ENCODE measurements at places on chromosomes 5 and 9.
A peak's percentile ranks its signal among the peaks of the same experiment; 100 is the strongest.

DNA sequence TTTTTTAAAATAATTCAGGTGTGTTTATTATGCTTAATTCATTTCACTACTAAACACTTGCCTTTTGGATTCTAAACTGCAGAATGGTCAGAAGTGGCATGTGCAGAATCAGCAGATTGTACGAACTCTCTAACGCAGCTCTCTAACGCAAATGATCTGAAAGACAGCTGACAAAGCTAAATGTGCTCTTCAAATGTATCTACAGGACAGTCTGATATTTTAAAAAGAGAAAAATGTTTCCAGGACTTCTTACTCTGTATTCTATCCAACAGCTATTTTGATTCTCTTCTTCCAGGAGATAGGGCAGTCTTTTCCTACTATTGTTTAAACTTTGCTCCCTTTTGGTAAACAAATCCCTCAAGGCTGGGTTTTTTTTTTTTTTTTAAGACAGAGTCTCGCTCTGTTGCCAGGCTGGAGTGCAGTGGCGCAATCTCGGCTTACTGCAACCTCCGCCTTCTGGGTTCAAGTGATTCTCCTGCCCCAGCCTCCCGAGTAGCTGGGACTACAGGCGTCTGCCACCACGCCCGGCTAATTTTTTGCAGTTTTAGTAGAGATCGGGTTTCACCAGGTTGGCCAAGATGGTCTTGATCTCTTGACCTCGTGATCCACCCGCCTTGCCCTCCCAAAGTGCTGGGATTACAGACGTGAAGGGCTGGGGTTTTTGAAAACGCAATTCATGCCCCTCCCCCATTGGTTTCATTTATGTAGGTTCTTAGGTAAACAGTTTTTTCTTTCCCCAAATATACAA, 1.2 kb downstream of the NMRK1 start:
- DNase-seq = no peak

- DNase-seq = no peak
These were observed 1.3 kb downstream of the SH3GL2 start for GRCh38 chr9:17580119-17580518.

- DNase-seq = no peak
These were observed 52.2 kb upstream of the EDIL3 start for GRCh38 chr5:84436866-84437265.

DNA sequence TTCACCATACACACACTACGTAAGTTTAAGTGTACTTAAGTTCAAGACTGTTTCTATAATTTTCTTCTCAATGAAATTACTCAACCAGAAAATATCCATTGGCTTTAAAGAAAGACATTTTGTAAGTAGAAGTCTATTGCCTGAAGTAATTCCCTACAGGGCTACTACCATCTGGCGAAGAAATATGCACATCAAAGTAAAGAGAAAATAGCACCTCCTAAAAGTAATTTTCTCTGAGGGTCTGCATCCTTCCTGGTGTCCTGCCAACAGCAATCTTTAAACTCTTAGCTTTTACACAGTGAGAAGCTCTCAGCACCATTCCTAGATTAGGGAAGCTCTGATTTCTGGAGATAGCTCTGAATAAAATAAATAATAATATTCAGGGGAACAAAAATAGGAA, 498.5 kb upstream of the TYRP1 start:
- no peak for DNase-seq

- DNase-seq = no peak
These were observed 186.7 kb downstream of the MARCHF11 start for GRCh38 chr5:15992918-15993317.

GRCh38 chr5:172123269-172123692, 64.7 kb downstream of the STK10 start:
- DNase-seq = no peak

GRCh38 chr5:4204276-4205141, 608.9 kb downstream of the IRX1 start:
- no peak for DNase-seq

GRCh38 chr9:15238646-15239045, 68.4 kb downstream of the TTC39B start:
- DNase-seq = no peak

- DNase-seq = no peak
These were observed 65.8 kb downstream of the KIAA1958 start for GRCh38 chr9:112552229-112553056.

DNA sequence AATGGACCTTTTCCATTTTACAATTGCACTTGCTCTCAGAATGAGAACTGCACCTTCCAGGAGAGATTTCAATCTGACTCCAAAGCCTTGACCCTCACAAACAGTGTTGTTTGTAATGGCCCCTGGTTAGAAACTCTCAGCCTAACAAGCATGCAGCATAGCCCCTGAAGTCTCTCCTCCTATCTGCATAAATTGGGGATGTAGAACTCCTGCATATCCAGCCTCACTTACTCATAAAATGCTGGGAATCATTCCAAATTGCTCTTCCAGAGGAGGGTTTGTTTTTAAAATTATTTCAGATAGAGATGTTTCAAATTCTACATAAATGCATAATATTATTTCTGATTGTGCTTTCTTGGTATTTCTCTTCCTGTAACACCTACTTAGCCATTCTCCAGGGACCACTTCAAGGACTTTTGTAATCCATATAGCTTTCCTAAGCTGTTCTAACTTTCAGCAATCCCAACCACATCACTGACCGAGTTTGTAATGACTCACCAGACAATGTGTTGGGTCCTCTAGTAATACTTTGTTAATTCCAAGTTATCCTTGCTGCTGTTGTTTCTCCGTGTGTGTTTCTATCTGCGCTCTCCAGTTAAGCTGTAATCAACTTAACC, 143.8 kb upstream of the CCDC152 start:
- DNase-seq = no peak

- no peak for DNase-seq
These were observed 44.6 kb downstream of the LMX1B start for GRCh38 chr9:126658201-126658825.

GRCh38 chr5:102764381-102765004, 9.4 kb downstream of the PAM start:
- DNase-seq = no peak

GRCh38 chr5:175922192-175922885, 45.8 kb downstream of the THOC3 start:
- no peak for DNase-seq

GRCh38 chr9:95512709-95513095, 4.1 kb downstream of the PTCH1 start:
- DNase-seq = no peak

DNA sequence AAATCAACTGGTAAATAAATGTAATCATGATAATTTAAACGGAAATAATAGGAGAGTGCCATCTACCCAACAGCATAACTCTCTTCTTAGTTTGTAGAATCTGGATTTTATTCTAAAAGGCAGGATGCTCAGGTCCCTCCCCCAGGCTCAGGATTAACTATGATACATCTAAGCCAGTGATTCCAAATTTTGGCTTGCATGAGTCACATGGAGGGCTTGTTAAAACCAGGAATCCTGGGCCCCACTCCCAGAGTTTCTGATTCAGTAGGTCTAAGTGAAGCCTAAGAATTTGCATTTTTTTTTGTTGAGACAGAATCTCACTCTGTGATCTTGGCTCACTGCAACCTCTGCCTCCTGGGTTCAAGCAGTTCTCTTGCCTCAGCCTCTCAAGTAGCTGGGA, 62.3 kb upstream of the ZFR start:
- DNase-seq = no peak

GRCh38 chr9:123453831-123454321, 97.9 kb downstream of the CRB2 start:
- no peak for DNase-seq

DNA sequence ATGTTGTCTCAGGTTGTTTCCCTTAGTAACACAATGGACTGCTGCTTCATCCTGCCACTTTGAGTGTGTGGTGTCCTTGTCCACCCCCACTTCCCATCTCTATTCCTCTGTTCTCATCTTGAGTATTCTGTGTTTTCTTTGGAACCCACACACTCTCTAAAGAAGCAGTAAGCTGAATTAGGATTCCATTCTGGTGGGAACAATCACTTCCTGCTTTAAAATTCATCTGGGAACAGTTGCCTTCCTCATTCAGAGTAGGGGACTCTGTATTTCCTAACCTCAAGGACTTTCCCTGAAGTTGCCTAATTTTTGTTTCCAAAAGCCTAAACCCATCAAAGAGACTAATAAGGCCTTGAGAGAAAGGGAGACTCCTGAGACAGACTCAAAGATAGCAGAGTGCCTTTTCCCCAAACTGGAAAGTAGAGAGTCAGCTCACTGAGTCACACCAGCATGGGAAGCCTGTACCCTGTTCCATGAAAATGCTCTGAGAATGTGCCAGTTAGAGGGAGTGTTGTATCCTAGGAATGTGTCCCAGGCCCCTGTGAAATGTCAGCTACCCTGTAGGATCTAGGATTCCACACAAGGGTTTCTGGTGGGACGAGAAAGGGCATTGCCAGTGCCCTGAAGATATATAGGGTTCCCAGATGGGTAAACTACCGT, 63.6 kb downstream of the CCDC192 start:
- no peak for DNase-seq

DNA sequence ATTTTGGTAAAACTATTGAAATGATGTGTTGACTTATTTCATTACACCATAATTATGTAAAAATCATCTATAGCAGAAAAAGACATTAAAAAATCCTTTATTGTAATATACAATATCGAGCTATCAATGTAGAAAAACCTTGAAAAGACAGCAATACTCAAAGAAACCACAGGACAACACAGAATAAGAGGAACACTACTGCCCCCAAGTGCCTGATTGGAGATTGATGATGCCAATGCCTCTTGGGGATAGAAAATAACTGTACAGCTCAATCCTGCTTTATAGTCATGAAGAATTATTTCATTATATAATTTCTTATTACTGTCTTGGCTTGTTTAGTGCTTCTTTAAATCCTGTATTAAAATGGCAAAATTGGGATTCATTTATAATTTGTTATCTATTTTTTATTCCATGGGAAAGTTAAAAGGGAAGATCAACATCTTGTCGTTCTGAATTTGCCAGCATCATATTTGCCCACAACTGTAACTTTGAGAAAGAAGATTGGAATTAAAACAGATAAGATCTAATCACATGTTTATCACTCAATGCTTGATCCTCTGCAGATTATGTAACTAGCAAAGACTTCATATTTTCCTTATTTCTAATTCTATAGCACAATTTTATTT, 337.5 kb downstream of the CDH9 start:
- DNase-seq = no peak

GRCh38 chr9:69412741-69413150, 87.7 kb downstream of the ENTREP1 start:
- no peak for DNase-seq

GRCh38 chr9:113599646-113600022, 136.1 kb downstream of the RGS3 start:
- DNase-seq = no peak

- no peak for DNase-seq
These were observed 132.6 kb downstream of the GHR start for GRCh38 chr5:42555797-42556196.

DNA sequence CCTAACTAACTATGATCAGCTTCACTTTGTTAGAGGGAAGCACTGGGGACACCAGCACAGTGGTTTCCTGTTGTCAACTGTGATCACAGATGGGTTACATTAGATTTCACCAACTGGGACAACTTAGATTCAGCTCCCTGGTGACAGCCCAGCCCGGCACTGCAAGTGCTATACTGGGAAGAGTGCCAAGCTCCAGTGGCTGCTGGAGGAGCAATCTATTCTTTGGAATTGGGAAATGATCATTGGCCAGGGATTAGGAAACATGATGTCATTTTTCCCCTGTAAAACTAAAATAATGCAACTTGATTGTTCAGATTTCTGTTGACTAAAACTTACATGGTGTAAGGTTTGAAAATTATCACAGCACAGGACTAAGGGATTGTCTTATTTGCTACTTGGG, 33.2 kb downstream of the PTGR1 start:
- DNase-seq = no peak

DNA sequence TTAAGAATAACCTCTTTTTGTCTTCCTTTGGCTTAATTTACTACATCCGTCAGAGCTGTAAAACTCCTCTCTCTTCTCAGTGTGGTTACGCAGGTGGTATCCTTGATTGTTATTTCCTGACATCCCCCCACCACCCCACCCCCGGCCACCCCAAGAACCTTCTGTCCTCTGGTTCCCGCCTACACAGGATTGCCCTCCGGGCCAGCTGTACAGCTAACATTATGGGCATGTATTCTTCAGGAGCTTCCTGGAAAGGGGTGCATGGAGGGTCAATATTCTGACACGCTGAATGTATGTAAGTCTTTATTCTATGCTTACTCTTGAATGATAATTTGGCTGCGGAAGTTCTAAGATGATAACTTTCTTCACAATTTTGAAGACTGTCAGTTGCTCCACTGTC, 13.0 kb upstream of the ANP32B start:
- no peak for DNase-seq

DNA sequence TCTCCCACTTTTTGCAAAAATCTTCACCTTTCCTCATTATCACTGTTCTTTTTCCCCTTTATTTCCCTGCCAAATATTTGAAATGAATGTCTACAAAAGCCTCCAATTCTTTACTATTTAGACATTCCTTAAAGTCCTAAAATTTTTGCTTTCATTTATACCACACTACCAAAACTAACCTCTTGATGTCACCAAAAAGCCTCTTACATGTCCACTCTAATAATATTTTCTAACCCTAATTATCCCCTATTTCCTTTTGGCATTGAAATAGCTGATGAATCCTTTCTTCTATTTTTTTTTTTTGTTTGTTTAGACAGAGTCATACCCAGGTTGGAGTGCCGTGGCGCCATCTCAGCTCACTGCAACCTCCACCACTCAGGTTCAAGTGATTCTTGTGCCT, 32.3 kb upstream of the NRG2 start:
- DNase-seq = no peak

GRCh38 chr9:91771027-91771426, 179.0 kb downstream of the ROR2 start:
- no peak for DNase-seq

- DNase-seq = no peak
These were observed 306.5 kb downstream of the MAN2A1 start for GRCh38 chr5:109996246-109996645.

GRCh38 chr9:75914883-75915452, 24.5 kb downstream of the PCSK5 start:
- no peak for DNase-seq

- DNase-seq = no peak
These were observed 82.2 kb downstream of the CACNA1B start for GRCh38 chr9:137959641-137960411.

- no peak for DNase-seq
These were observed 23.3 kb upstream of the ACO1 start for GRCh38 chr9:32360983-32361673.

- peak; percentile 63 for DNase-seq
These were observed 18.1 kb downstream of the KYAT1 start for GRCh38 chr9:128863647-128864046.

Measured in activated CD8-positive, alpha-beta memory T cell treated with anti-CD3 and anti-CD28 coated beads for 1 hour (primary cell).